DMS79 (cell line): ENCODE measurements at places on chromosomes 13 and 19.
A peak's percentile ranks its signal among the peaks of the same experiment; 100 is the strongest.

DNA sequence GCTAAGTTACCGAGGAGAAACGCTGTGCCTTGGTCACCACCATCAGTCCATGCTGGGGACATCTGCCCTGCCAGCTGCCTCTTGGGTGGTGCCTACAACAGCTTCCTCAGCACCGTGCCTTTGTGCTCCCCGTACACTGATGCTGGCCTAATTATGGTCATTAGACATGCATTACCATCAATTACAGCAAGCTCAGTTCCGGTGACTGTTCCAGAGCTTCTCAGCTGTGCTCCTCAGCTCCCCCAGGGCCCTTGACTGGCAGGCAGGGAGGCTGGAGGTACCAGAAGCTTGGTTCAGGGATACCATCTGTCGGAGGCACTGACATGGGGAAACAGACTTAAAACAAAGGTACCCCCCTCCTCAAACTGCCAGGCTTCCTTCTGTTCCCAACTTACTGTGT lies 40.2 kb downstream of the CILP2 start:
- no peak for DNase-seq

DNA sequence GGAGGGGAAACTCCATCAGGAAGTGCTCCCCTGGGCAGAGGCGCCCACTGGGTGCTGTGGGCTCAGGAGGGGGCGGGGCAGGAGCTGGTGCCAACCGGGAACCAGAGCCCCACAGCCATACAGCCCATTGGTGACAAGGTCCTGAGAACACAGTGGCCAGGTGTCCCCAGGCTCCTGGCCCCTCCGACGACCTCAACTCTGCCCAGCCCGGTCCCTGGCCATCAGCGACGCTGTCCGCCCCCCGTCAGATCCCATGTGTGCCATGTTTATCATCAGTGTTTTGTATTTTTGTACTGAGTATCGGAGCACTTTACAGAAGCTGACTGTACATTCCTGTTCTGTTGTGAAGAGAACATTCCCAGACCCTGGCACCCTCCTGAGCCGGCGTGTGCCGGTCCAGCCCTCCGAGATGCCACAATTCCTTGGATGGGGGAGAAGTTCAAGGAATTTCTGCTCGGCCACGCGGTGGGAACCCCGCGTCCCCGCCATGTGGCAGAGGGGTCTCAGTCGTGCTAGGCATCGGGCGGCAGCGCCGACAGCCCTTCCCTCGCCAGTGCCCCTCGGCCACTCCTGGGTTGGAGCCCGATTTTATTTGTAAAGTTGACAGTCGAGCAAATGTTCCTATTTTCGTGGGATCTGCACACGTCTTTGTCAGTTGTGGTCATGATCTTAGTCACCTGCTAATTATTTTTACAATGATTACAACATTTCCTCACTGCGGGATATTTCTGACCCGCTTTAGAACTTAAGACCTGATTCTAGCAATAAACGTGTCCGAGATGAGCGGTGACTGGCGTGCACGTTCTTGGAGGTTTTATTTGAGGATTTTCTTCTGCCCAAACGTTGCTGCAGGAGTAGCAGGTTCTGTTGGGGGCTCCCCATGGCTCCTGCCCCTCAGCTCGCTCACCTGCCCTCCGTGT lies 16.9 kb downstream of the PEX11G start:
- DNase-seq = no peak

DNA sequence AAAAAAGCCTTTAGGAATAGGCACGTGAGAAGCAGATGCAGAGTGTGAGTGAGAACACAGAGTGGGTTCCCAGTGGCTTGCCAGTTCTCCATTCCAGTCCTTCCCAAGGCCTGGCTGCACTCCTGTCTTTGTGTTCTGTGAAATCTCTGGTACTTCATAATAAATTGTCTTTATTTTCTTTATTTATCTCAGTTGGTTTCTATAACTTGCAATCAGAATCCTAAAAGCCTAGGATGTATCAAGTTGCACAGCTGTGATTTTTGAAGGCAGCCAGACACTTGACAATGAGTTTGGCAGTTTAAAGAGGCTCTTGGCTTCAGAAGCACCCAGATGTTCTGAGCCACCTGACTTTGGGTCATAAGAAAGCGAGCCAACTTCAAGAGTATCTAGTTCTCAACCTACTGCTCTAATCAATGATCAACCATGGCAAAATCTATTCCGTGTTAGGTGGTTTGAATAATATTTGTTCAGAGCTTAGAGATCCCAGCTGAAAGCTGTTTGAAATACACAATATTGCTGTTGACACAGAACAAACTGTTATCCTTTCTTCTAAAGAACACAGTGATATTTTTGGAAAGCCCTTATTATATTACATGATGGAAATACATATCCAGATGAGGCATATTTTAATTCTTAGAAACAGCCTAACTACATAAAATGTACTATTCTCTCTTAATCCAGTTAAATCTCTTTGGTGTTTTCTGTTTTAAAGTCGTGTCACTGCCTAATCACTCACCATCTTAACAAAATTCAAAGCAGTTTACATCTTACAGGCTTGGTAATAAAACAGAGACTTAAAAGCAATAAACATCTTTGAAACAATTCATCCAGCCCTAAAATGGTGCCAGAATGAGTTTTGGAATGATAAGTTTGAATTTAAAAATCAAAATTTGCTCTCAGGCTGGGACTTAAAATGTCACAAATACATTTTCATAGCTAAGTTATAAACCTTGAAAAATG lies 483.0 kb upstream of the NBEA start:
- DNase-seq = peak; percentile 53

DNA sequence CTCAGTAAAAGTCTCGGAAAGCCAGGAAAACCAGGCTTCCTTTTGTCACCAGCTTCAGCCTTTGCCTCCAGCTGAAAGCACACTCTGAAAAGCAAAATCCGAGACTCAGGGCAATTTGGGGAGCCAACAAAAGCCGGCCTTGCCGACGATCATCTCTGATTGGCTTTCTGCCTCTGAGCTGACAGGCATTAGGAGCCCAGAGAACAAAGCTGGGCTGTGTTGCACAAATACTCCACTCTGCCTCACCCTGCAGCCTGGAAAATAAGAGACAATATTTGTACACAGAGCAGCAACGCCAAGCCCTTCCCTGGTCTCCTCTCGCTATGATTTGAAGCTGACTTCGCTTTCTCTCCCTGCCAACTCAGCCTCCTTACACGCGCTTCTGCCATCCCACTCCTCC lies 46.9 kb downstream of the CACNA1A start:
- peak; percentile 31 for DNase-seq

- no peak for DNase-seq
Measured at GRCh38 chr13:34311251-34311650, 493.3 kb downstream of the RFC3 start.

DNA sequence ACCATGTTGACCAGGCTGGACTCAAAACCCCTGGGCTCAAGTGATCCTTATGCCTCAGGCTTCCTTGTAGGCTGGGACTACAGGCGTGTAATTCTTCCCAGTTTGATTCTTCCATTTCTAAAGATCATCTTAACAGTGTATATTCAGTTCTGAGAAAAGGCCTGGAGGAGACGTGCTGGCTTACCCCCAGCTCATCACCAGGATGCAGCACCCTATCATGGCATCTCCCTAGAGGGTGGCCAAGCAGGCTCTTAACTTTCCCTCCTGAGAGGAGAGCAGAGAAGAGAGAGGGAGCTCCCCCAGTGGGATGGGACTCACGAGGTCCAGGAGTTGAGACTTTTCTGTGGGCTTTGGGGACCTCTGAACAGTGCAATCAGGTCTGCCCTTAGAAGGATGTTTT lies 2.1 kb upstream of the TUBA3C start:
- DNase-seq = no peak

DNA sequence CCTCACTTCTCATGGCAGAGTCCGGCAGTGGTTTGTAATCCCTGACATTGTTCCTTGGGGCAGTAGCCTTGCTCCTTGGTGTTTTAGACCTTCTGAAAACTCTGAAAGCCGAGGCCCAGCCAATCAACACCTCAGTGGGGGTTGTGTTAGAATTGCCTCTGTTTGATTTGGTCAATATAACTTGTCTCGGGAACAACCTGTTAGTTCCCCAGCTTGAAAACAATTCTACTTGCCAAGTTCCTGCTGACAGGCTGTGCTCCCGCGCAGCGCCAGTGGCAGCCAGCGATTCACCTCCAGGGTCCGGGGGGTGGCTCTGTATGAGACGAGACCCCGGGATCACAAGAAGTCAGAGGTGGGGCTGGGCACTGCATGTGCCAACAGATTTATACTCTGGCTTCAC lies 81.4 kb upstream of the MEDAG start:
- no peak for DNase-seq

DNA sequence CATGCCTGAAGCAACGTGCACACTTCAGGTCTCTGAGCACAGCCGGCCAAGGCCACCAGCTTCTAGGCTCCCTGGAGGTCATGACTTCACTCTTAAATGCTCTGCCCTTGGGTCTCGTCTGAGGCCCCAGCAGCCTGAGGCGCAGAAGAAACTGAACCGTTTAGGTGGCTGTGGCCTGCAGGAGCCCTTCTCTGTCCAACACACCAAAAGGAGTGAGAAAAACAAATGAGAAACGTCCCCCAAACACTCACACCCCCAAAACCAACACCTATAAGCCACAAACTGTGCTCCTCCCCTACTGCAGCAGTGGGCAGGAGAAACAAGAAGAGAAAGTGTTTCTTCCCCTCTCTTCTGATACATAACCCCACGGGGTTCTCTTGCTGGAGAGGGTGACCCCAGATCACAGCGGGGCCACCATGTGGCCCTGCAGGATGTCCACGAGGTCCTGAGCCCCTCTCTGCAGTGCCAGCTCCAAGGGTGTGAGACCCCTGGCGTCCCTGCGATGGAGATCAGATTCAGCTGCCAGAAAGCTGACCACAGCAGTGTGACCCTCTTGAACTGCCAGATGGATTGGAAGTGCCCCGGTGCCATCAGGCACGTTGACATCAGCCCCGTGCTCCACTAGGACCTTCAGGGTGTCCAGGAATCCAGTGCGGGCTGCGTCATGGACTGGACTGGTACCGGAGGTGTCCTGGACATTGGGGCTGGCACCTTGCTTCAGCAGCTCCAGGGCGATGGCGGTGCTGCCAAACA lies 1.0 kb upstream of the KRI1 start:
- DNase-seq = no peak
